ENCODE measurements at places on chromosomes 4 and X.
A peak's percentile ranks its signal among the peaks of the same experiment; 100 is the strongest.

DNA sequence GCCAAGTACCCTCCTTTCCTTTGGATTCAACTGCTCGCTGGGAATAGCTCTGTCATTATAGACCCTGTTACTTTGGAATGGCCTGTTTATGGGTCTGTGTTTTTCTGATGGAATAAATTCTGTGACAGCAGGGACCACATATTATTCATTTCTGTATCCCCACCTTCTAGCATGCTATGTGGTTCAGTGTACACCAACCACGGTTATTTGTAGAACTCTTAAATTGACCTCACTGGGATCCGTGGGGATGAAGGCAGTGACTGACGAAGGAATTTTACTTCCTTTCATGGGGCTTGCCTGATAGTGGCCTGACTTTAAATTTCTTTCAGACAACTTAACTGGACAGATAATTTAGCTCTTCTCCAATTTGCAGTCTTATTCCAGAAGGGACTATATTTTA, 343.2 kb downstream of the SPRY1 start:
- DNase-seq, result no peak

GRCh38 chr4:74651198-74651597, 143.1 kb downstream of the BTC start:
- no peak for DNase-seq

DNA sequence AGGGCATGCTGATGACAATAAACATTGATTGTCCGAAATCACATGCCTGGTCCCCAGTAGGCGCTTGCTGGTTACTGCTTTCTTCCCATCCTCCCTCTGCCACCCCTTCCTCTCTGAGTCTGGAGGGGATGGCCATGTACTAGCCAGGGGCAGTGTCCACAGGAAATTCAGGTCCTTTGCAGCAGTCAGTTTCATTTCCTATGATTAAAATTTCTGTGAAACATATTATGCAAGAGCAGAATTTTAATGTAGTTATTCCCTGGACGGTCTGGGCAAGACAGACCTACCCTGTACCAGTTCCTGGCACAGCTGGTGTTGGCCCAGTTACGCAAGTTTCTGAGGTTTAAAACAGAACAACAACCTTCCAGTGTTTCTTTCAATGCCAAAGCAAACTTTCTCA, 28.2 kb upstream of the TLR2 start:
- DNase-seq, result no peak

DNA sequence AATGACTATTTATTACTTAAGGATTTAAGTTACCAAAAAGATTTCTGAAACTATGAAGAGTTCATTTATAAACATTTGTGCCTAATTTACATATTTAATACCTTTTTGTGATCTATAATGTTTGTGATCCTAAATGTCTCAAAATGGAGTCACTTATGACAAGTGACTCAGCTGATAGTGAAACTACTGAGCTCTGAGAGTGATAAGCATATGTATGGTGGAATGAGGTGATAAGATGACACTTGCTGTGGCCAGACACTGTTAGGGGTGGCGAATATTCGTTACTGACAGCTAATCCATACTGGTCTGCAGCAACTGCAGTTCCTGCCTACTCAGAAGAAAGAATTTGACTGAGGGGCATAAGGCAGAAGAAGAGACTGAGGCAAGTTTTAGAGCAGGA, 5.5 kb upstream of the NXF3 start:
- DNase-seq, result no peak

- peak; percentile 34 for DNase-seq
Observed at GRCh38 chrX:129540068-129540653, at the start of gene OCRL. Gene OCRL (plus strand): TSS chrX:129540259. CDS start chrX:129540440, 181 bp downstream.

- DNase-seq, result no peak
Observed at GRCh38 chrX:149841929-149842328, 39.1 kb upstream of the MAGEA8 start.

DNA sequence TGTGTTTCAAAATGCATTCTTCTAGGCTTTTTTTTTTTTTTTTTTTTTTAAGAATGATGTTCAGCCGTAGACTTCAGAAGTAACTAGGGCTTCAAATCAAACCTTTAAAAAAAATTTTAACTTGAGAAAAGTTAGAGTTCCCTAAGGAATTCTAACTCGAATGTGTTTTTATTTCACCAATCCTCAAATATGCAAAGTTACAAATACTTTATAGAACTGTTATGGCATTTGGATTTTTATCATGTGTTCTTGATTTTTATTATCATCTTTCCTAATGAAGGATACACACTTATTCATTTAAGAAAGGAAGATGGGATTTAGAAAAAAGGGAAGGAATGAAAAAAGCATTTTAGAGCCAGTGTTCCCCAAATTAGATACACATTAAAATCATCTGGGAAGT, 200.6 kb upstream of the LDB2 start:
- no peak for DNase-seq

DNA sequence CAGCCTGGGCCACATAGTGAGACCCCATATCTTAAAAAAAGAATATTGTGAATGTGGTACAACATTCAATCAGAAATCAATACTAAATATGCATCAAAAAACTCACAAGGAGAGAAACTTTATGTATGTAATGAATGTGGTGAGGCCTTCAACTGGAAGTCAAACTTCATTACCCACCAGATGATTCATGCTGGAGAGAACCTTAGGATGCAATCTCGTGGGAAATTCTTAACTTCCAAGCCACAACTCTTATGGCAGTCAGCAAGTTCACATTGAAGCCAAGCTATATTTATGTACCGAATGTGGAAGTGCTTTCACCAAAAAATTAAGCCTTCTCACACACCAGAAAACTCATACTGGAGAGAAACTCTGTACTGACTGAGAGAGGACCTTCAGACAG, 84.5 kb upstream of the UXT start:
- no peak for DNase-seq

- no peak for DNase-seq
Observed at GRCh38 chr4:24680746-24681448, 96.5 kb upstream of the DHX15 start.

- no peak for DNase-seq
Observed at GRCh38 chrX:99914635-99915034, 495.4 kb downstream of the PCDH19 start.

DNA sequence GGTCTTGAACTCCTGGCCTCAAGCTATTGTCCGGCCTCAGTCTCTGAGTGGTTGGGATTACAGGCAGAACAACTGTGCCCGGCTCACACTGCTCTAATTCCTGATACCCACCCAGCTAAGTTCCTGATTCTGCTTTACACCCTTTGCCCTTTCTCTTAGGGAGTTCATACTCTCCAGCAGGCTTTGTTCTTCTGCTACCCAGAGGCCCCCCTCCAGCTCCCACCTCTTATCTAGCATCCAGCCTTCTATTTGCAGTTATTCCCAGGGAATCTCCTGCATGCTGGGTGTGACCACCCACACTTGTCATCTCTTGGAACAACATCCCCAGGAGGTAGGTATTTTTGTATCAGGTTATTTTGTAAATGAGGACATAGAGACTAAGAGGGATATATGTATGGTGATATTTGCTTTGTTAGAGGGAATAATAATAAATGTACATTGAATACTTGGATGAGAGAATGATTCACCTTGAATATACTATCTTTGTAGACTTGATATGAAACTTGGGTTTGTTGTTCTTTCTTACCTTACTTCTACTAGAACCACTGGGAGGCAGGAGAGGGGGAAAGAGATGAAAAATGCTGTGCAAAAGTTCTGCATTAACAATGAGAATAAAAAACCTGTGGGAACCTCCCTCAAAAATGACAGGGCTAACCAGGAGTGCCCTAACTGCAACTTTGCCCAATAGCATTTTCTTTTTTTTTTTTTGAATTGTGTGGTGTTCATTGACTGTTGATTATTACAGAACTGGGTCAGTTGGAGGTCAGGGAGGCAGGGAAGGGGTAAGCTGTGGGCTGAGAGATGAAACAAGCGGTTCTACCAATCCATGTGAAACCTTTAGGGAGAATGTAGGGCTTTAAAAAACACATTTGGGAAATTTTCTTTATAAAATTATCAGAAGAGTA, 157.4 kb downstream of the SPRY1 start:
- no peak for DNase-seq

DNA sequence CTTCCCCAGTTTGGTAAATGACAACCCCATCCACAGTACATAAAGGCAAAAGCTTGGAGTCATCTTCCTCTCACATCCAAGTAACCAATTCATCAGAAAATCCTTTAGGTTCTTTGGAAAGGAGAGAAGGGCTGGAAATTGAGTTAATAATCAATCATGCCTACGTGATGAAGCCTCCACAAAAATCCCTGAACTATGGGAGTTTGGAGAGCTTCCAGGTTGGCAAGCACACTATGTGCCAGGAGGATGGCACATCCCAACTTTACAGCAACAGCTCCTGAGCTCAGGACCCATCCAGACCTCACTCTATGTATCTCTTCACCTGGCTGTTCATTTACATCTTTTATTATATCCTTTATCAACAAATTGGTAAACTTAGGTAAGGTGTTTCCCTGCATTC, 98.9 kb downstream of the IQCM start:
- DNase-seq, result no peak

GRCh38 chr4:123217664-123218063, 178.9 kb upstream of the SPRY1 start:
- no peak for DNase-seq

- no peak for DNase-seq
Observed at GRCh38 chrX:40099055-40099958, 1.5 kb upstream of the BCOR start.

DNA sequence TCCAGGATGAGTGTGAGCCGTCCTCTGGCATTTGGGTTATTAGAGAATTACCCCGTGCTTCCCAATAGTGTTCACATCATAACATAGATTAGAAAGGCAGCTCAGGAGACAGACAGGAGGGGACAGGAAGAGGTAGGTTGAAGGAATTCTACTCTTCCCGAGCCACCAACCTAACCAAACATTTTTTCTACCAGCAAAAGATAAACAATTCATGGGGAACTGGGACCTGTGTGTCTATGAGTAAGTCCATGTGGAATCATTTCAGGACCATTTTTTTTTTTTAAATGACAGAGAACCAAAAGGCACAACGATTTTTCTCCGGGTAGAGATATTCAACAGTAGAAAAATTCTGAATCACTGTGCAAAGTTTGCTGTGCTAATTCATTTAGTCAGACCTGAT, 174.2 kb upstream of the ETNPPL start:
- no peak for DNase-seq

GRCh38 chrX:105315248-105315647, 94.8 kb upstream of the TEX13A start:
- DNase-seq, result no peak

DNA sequence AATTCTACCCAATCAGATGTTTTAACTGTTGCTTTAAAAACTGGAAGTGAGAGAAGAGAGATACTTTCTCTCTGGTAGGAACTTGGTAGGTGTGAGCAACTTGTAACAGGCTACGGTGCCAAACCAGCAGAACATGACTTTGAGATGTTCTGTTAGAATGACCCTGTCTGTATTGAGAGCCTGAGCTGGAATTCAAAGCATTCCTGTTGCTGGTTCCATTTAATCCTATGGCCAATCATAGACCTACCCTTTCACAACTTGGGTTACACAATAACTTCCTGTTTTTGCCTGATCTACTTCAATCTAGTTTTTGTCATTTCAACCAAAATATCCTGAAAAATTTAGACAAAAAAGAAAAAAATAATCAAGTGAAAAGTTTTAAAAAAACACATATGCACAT, 1.7 kb upstream of the PRRG1 start:
- no peak for DNase-seq

DNA sequence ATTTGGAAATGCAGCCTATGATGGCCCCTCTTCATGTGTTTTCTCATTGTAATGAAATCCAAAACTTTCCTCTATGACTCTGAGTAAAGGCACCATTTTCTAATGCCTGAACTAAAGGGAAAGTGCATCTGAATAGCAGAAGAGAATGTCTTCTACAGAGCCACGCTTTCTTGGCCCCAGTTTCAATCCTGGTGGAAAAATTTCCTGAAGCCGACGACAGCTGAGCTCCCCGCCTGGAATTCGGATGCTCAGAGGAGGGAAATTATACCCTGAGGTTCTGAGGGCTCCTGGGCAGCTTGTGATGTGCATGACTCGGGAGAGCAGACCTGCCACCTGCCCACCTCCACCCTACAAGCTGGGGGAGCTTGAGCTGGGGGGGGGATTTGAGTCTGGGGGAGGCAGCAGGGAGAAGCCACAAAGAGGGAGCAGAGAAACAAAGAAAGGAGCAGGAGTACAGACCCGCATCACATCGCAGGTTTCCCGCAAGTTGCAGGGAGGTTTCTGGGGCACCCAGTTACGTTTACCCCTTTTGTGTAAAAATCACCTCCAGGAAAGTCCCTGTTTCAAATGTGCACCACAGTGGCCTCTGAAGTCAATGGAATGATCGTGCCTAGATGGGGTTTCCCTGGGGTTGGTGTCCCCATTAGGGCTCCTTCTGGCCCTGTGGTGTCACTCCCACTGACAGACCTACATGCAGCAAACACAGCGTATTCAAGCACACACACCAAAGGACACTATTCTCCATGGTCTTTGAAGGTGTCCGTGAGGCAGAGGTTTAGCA, 145.6 kb upstream of the RBPJ start:
- DNase-seq, result no peak

GRCh38 chrX:104419211-104419610, 146.8 kb upstream of the IL1RAPL2 start:
- DNase-seq, result no peak

GRCh38 chrX:13569479-13570260, at the start of gene EGFL6:
Gene EGFL6 (plus strand): TSS chrX:13569601. CDS start chrX:13569862, 261 bp downstream.
- no peak for DNase-seq

- no peak for DNase-seq
Observed at GRCh38 chr4:94334962-94335361, 7.7 kb downstream of the HPGDS start.

- no peak for DNase-seq
Observed at GRCh38 chr4:30757357-30757756, 37.2 kb downstream of the PCDH7 start.

DNA sequence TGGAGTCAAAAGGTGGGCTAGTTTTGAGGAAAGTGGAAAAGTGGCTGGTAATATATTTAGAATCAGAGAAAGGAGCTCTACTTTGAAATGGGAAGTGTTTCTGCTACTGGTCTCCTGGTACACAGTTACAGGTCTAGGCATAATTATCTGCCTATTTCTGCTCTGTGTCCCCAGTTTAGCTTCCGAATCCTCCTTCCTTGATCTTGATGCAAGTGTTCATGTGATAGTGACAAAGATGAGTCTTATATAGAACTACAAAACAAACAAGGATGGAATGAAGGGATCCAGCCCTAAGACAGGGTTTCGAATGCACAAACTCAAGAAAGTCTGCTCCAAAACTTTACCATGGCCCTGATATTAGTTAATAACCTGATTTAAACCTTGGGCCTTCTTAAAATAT, 580.2 kb downstream of the INPP4B start:
- DNase-seq, result no peak

DNA sequence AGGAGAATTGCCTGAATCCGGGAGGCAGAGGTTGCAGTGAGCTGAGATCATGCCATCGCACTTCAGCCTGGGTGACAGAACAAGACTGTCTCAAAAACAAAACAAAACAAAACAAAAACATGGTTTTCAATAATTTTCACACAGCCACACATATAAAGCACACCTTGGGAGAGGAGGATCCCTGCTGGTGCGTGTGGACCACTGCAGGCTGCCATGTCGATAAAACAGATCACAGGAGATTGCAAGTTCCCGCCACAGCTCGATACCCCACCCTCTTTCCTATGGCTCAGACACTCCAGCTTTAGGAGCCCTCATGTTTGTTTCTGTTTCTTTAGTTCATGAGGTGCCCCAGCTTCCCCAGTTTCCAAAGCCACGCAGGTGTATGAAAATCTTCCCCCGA, 31.3 kb upstream of the CLDN24 start:
- no peak for DNase-seq

GRCh38 chr4:156109943-156110900, 156.6 kb upstream of the CTSO start:
- no peak for DNase-seq

- no peak for DNase-seq
Observed at GRCh38 chr4:187732524-187732923, 263.0 kb upstream of the ZFP42 start.

GRCh38 chr4:176549161-176549865, 229.5 kb downstream of the SPCS3 start:
- DNase-seq, result no peak

Data from NCI-H1694 treated with DMSO at 0.1 percent for 48 hours (cell line).